ENCODE measurements at places on chromosomes 1 and 21.

- no peak for DNase-seq
Measured at GRCh38 chr1:197388801-197389200, 120.7 kb downstream of the CRB1 start.

- no peak for DNase-seq
Measured at GRCh38 chr1:34166625-34167361, 1.8 kb upstream of the CSMD2 start.

GRCh38 chr1:210736713-210737112, 397.2 kb downstream of the KCNH1 start:
- DNase-seq: no peak

DNA sequence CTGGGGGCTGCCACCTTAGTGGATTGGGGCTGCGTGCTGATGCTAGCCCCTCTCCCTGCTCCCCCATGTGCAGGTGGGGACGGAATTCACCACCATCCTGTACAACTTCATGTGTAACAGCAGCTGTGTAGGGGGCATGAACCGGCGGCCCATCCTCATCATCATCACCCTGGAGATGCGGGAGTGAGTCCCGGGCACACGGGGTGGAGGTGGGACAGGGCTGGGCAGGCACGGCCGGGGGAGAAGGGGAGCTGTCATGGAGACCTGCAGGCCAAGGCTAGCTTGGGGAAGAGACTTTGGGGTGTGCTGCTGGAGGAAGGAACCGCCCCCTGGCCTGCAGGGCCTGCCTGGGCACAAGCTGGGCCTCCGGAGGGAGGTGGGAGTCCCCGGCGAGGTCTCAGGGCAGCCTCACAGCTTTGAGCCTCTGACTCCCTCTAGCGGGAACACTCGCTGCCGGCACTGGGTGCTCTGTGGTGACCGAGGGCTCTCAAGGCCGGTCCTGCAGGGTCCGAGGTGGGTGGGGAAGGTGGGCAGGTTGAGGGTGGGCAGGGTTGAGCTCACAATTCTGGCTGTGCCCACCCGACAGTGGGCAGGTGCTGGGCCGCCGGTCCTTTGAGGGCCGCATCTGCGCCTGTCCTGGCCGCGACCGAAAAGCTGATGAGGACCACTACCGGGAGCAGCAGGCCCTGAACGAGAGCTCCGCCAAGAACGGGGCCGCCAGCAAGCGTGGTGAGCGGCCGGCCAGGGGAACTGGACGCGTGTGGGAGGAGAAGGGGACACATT, 25.0 kb upstream of the CCDC27 start:
- no peak for DNase-seq

DNA sequence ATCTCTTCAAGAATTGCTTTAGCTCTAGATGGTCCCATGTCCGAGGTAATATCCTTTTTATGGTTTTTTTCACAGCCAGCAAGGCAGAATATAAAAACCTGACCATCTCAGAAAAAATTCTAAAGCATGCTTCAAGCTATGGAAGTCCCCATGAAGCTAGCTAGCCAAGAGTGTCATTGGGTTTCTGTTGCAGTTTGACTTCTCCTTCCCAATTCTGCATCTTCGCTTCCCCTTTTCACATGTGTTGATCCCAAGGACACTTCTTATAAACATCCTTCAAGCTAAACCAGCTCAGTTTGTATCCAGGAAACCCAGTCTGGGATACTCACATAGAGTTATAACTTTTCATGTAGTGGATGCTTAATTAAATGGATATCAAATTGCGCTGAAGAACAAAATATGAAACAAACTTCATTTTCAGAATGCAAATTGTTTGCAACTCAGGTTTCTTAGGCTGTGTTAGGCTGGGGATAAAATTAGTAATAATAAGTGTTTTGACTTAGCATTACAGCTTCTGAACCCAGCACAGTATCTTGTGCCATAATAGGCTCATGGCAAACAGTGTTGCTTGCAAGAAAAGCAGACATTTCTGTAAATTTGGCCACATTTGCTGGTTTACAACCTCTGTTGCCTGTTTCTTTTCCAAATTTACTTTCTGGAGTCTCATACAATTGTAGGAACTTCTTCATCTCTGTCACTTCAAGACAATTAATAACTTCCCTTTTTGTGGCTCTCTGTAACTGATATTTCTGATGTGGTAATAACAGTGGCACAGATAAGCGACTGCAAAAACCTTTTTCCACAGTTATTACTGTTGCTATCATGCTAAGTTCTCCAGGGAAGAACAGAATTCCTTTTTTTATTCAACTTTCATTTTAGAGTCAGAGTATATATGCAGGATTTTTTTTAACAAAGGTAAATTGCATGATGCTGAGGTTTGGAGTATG, 53.2 kb downstream of the NCAM2 start:
- no peak for DNase-seq

DNA sequence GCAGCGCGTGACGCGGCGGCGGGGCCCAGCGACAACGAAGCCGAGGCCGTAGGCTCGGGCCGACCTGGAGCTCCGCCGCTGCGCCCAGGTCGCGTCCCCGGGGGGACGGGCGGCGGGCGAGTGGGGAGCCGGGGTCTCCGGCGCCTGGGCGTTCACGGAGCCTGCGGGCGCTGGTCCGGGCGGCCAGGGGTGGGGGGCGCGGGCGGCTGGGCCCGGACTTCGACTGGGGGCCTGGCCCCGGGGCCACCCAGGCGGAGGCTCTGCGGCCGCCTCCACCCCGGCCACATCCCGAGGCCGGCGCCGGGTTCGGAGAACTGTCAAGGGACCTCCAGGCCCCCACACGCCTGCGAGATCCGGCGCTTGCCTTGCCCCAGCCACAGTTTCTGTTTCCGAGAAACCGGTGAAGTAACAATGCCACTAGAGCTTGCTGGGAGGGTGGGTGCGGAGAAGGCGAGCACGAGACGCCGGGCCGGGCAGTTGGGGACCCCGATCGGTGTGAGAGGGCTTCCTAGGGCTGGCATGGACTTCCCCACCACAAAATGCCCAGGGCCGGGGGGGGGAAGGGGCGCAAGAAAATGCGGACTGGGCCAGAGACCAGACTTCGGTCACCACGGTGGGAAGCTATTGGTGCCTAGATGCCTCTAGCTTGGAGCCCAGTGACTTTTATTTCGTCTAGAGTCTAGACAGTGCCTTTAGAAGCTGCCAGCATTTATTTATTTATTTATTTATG, 501 bp downstream of the FBXO6 start:
- DNase-seq: no peak

GRCh38 chr1:70038025-70038424, 167.4 kb downstream of the LRRC40 start:
- no peak for DNase-seq

GRCh38 chr1:107357376-107357775, 216.5 kb downstream of the NTNG1 start:
- no peak for DNase-seq

DNA sequence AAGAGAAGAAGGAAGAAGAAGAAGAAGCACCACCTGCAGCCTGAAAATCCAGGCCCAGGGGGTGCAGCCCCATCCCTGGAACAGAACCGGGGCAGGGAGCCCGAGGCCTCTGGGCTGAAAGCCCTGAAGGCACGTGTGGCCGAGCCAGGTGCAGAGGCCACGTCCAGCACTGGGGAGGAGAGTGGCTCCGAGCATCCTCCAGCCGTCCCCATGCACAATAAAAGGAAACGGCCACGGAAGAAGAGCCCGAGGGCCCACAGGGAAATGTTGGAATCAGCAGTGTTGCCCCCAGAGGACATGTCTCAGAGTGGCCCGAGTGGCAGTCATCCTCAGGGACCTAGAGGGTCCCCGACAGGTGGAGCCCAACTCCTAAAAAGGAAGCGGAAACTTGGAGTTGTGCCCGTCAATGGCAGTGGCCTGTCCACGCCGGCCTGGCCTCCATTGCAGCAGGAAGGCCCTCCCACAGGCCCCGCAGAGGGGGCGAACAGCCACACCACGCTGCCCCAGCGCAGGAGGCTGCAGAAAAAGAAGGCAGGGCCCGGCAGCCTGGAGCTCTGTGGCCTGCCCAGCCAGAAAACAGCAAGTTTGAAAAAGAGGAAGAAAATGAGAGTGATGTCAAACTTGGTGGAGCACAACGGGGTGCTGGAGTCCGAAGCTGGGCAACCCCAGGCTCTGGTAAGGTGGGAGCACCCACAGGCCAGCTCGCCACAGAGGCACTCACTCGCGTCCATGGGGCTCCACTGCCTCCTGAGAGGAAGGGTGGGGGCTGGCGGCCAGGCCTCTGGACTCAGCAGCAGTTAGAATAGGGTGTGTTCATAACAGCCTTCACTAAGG, 28.4 kb downstream of the RRP1B start:
- DNase-seq: no peak

DNA sequence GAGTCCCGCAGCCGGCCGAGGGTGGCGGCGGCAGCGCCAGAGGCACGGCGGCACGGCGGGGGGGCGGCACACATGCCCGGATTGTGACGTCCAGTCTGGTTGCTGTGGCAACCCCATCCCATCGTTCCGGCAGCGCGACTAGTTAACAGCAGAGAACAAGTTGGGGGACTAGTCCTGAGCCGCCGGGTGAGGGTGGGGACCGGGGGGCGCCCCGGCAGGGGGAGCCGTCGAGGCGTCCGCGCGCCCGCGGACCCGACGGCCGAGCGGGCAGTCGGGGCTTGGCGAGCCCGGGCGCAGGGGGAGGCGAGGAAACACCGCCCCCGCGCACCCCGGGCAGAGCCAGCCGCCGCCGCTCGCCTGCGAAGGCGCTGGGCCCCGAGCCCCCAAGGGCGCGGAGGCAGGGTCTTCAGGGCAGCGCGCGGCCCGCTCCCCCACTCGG, at the start of gene CHD5:
Gene CHD5 (minus strand): TSS at position 54 of the 439 bp plus-strand sequence. CDS start 298 bp downstream, outside the sequence.
- DNase-seq: peak; percentile 53

GRCh38 chr1:169124459-169124858, 18.0 kb downstream of the ATP1B1 start:
- no peak for DNase-seq

DNA sequence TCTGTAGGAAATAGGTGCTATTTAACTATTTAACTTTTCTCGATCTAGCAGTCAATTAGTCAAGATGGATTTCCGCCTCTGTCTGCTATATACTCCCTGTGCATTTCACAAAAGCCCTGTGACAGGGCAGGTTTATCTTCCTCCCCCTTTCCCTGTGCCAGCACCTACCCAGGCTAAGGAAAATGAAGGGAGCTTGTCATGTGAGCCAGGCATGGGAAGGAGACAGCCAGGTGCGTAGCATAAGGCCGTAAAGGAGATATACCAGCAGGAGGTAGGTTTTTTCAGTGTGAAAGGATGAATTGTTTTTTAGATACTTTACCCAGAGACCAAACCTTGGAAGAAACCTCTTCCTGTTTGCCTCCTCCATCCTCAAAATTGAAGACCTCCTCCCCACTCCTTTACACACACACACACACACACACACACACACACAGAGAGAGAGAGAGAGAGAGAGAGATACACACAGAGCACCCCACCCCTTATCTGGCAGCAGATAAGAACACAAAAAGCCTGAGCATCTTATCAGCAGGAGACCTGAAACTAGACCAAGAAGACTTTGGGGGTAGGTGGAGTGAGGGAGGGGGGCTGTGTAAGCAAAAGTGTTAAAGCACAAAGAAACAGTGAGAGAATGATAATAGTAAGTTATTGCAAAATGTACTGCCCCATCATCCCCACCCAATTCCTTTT, 12.0 kb upstream of the TARBP1 start:
- no peak for DNase-seq

GRCh38 chr1:231232870-231233734, 7.9 kb upstream of the GNPAT start:
- no peak for DNase-seq

DNA sequence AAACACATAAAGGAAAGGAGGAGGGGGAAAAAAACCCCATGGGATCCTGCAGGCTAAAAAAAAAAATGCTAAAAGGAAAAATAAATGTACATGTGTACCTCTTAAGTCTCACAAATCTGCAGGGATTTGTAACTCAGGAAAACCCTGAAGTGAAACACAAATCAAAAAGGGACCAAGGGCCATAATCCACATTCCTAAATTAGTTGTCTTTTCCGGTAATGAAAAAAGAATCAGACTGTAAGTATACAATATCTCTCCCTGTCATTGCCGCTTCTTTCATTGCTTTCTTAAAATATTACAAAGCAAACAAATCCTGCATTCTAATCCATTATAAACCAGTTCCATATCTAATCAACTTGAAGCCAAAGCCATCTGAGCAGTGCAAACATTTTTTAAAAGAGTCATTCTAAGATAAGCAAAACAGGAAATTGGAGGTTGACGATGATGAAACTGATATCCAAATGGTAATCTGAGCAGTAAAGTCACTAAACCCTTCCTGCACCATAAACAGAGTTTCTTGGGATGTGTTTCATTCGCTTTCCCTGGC, 58.7 kb upstream of the SIM2 start:
- no peak for DNase-seq

DNA sequence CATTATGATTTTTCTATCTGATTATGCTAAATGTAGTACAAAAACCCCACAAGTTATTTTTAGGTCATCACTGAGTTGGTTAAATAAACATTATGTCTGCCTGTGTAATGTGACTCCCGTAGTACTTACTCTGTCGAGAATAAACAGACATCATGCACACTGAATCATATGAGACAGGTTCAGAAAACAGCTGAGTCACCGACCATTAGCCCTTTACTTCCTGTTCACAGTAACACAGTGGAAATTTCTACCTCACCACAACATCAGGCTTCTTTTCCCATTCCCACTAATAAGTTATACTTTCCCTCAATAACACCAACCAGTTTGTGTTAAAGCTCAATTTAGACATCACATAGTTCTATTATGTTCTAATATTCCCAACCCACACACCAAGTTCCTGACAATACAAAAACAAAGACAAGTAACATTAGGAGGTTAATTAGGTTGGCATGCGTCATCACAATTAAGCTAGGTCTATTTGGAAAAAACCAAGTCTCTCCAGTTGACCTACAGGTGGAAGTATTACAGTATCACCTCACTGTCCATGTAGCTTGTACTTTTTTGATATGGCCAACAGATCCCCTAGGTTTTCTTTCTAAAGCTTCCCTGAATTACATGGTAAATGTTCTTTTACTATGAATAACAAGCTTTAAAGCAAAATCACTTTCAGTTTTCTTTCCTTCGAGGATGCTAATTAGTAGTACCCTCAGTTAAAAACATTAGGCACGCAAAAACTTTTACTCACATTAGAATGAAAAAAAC, 154.2 kb downstream of the EIF4G3 start:
- DNase-seq: peak; percentile 88

DNA sequence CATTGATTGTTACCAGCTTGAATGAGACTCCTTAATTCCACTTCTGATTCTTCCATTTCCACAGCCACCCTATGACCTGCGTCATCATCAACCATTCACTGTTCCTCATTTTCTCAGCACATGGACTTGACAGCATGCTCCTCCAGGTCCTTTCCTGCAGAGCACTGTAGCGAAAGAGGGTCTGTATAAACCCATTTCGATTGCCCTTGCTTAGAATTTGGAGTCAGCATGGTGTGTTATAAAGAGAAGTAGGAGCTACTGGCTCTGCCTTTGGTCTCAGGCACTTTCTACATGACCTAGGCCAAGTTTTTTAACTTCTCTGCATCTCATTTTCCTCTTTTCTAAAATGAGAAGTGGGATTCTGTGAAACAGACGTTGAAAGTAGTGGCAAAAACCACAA, 133.8 kb downstream of the AK5 start:
- DNase-seq: no peak
